ENCODE measurements at places on chromosomes 2 and 18.

- DNase-seq: no peak
Measured at GRCh38 chr2:29749843-29750242, 171.5 kb downstream of the ALK start.

DNA sequence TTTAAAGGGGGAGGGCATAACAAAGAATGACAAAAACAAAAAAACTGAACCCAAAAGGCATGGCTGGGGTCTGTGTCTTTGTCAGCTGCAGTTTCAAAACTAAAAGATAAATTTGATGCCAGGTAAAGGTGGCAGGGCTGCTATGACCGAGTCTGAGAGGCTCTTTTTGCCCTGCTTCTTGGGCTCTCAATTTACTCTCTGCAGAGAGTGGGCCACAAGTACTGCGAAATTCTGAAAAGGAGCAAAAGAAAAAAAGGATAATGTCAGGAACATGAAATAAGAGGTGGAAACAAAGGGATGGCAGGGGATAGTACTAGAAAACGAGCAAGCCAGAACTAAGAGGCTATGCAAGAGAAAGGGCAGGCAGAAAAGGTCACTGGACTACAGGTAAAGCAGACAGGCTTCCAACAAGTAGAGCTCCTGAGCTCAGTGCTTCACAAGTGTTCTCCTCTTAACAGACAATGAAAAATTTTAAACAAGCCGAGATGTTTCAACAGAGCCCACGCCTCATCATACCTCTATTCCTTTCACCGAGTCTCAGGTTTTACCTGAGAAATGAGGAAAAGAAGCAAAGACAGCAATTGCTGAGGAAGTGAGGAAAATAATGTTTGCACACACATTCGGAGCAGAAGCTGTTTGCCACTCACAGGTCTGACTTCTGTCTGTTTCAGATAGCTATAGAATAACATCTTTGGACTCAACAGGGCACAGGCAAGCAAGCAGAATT lies 7.3 kb downstream of the IRS1 start:
- DNase-seq: no peak

DNA sequence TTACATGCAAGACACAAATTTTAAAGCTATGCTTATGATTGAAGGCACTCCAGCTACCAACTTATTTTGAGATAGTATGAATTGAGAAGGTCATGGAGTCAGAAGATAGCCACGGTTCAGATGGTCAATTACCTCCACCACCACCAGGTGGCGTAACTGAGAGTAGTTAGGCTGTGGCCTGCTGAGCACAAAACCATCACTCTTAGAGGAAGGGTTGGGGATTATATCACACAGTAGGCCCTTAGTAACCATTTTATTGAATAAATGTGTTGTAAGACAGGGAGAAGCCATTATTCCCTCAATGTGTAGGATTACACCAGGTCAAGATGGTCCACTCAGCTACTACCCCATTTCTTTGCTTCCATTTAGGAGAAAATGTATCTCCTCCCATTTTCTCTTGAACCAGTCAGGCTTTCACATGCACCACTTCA lies 18.8 kb downstream of the KLHL41 start:
- peak; percentile 44 for DNase-seq

DNA sequence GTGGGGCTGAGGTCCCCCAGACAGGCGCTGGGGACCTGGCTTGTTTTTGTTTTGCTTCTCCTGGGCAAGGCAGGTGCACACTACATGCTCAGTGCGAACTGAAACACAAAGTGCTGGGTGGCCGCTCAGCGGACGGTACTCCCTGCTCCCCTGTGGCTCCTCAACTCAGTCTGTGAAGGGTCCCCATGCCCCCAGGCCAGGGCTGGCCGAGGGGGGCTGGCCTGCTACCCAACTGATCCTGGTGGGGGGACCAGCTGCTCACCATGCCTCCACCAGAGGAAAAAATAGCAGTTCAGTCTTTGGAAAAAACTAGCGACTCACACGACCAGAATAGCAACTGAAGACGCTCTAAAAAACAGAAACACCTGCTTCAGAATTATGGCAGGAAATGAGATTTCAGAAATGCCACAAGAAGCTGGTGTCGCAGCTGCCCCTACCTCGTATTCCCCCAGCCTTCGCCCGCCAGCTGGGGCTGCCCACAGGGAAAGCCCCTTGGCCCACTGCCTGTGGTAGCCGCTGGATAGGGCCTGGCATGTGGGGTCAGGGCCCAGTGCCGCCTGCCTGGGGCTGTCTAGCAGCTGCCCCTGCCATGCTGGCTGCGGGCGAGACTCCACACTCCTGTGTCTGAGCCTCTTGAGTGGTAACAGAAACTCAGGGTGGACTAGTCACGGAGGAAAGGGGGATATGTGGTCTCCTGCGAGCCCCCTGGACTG lies 43.7 kb downstream of the MEX3C start:
- DNase-seq: no peak

GRCh38 chr2:178101321-178102079 lies 10.7 kb upstream of the RBM45 start:
- DNase-seq: no peak

- DNase-seq: no peak
Measured at GRCh38 chr2:59449274-59449673, 1104.2 kb downstream of the BCL11A start.

All from activated CD8-positive, alpha-beta memory T cell treated with anti-CD3 and anti-CD28 coated beads for 4 hours (primary cell).